B cell (primary cell): ENCODE measurements at places on chromosomes 5 and 9.

- H3K36me3 ChIP-seq = no peaks in the 10 kb centered on the region
- H3K4me1 ChIP-seq = no peaks in the 10 kb centered on the region
- no peak overlapping the region for H3K4me3 ChIP-seq
Measured at GRCh38 chr9:98529841-98530240, 178.9 kb downstream of the GABBR2 start.

GRCh38 chr9:15889555-15889954, 336.7 kb downstream of the CCDC171 start:
- no peak overlapping the region for H3K27ac ChIP-seq
- H3K27me3 ChIP-seq = no peaks in the 10 kb centered on the region
- no peak for DNase-seq
- no peaks in the 10 kb centered on the region for H3K36me3 ChIP-seq
- H3K4me1 ChIP-seq = no peaks in the 10 kb centered on the region
- no peak overlapping the region for H3K4me3 ChIP-seq

DNA sequence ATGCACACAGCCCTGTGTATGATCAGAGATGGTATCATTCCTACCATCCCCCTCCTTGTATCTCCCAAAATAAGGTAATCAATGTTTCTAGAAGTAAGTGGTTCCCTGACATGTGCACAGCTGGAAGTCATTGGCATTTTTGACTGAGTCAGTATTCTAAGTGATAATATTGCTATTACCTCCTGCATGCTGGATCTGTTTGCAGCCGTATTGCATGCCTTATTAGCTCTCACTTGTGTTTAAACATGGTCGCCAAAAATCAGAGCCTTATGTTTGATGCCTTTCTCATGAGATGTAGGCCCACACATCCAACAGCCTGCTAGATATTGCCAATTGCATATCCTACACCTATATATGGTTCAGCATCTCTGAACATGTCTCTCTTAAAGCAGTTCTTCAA, 254.3 kb downstream of the CDH12 start:
- no peak for DNase-seq
- H3K36me3 ChIP-seq = no peaks in the 10 kb centered on the region
- H3K27me3 ChIP-seq = no peaks in the 10 kb centered on the region
- H3K4me1 ChIP-seq = no peaks in the 10 kb centered on the region
- H3K4me3 ChIP-seq = no peak overlapping the region

GRCh38 chr9:89446261-89446960, 51.5 kb downstream of the SEMA4D start:
- no peak overlapping the region for H3K27ac ChIP-seq
- no peaks in the 10 kb centered on the region for H3K27me3 ChIP-seq
- DNase-seq = no peak
- H3K4me3 ChIP-seq = no peak overlapping the region
- H3K4me1 ChIP-seq = peaks cover 38% of the 10 kb centered on the region
- H3K36me3 ChIP-seq = peaks cover 23% of the 10 kb centered on the region

GRCh38 chr5:128144491-128144890, 60.9 kb downstream of the SLC12A2 start:
- H3K4me3 ChIP-seq = no peak overlapping the region
- DNase-seq = no peak
- no peaks in the 10 kb centered on the region for H3K27me3 ChIP-seq
- H3K27ac ChIP-seq = no peak overlapping the region
- H3K4me1 ChIP-seq = no peaks in the 10 kb centered on the region
- peaks cover 5% of the 10 kb centered on the region for H3K36me3 ChIP-seq

- H3K27ac ChIP-seq = no peak overlapping the region
- H3K27me3 ChIP-seq = no peaks in the 10 kb centered on the region
- H3K4me1 ChIP-seq = peaks cover 15% of the 10 kb centered on the region
- H3K4me3 ChIP-seq = no peak overlapping the region
- DNase-seq = no peak
Measured at GRCh38 chr5:177605078-177605477, 5.1 kb downstream of the B4GALT7 start.

- no peak overlapping the region for H3K27ac ChIP-seq
- no peaks in the 10 kb centered on the region for H3K36me3 ChIP-seq
- H3K27me3 ChIP-seq = no peaks in the 10 kb centered on the region
- DNase-seq = no peak
- no peak overlapping the region for H3K4me3 ChIP-seq
Measured at GRCh38 chr9:68455451-68455850, 85.2 kb downstream of the TMEM252 start.

DNA sequence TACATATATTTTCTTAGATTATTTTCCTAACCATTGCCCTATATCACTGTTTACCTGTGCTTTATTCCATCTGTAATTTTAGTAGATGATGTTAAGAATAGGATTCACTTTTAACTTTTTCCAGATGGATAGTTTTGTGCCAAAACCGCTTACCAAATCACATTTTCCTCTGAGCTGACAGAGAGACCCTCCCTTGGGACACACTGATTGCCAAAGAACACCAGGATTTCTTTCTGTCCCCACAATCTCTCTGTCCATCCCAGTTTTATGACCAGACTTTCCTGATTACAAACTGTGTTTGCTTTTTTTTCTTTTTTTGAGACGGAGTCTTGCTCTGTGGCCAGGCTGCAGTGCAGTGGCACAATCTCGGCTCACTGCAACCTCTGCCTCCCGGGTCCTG, 81.3 kb upstream of the SPATA31C2 start:
- H3K4me3 ChIP-seq = no peak overlapping the region
- no peaks in the 10 kb centered on the region for H3K4me1 ChIP-seq
- H3K36me3 ChIP-seq = no peaks in the 10 kb centered on the region
- no peak for DNase-seq

GRCh38 chr5:157266286-157267007, 524 bp downstream of the CYFIP2 start:
- H3K27ac ChIP-seq = peak overlapping the region; percentile 99
- H3K27me3 ChIP-seq = no peaks in the 10 kb centered on the region
- H3K4me3 ChIP-seq = peak overlapping the region; percentile 85
- peaks cover 5% of the 10 kb centered on the region for H3K36me3 ChIP-seq

GRCh38 chr9:114279693-114280092, 43.2 kb upstream of the ORM1 start:
- no peak for DNase-seq
- no peak overlapping the region for H3K4me3 ChIP-seq
- H3K27me3 ChIP-seq = no peaks in the 10 kb centered on the region
- H3K27ac ChIP-seq = no peak overlapping the region
- H3K4me1 ChIP-seq = no peaks in the 10 kb centered on the region
- H3K36me3 ChIP-seq = no peaks in the 10 kb centered on the region

GRCh38 chr5:146441896-146442295, 5.2 kb upstream of the TCERG1 start:
- no peak overlapping the region for H3K4me3 ChIP-seq
- DNase-seq = no peak
- no peak overlapping the region for H3K27ac ChIP-seq
- H3K36me3 ChIP-seq = no peaks in the 10 kb centered on the region
- no peaks in the 10 kb centered on the region for H3K27me3 ChIP-seq

- no peaks in the 10 kb centered on the region for H3K4me1 ChIP-seq
- DNase-seq = no peak
- no peak overlapping the region for H3K4me3 ChIP-seq
Measured at GRCh38 chr5:7245121-7245651, 150.8 kb upstream of the ADCY2 start.

DNA sequence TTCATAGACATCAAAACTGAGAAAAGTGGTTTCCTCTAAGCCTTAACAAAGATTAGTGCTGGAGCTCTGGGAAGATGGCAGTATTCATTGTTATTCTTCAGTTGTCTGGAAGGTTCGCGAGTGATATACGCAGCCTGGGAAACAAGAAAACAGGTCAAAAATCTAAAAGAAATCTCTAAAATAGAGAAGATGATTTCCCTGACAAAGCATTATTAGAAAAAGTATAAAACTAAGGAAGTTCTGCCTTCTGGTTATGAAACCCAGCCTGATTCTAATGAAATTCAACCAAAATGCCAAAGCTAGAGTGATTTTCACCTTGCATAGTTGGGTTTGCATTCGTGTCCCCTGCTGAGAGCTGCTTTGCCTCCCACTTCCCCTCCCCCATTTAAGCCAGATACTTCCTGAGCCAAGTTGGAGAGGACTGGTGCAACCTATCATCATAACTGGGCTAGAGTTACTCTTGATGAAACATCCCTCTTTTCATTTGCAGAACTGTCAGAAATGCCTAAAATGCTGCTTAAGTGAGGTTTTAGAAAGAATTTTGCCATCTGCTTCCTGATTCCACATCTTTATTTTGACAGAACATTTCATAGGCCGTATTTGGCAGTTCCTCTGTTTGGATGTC, 48.4 kb downstream of the NDFIP1 start:
- no peak overlapping the region for H3K27ac ChIP-seq
- H3K27me3 ChIP-seq = no peaks in the 10 kb centered on the region
- no peaks in the 10 kb centered on the region for H3K4me1 ChIP-seq
- DNase-seq = no peak
- H3K36me3 ChIP-seq = no peaks in the 10 kb centered on the region
- no peak overlapping the region for H3K4me3 ChIP-seq

- no peaks in the 10 kb centered on the region for H3K27me3 ChIP-seq
- H3K36me3 ChIP-seq = peaks cover 7% of the 10 kb centered on the region
- DNase-seq = no peak
- H3K4me1 ChIP-seq = no peaks in the 10 kb centered on the region
- no peak overlapping the region for H3K4me3 ChIP-seq
Measured at GRCh38 chr9:110241260-110241857, 14.9 kb downstream of the TXN start.

GRCh38 chr9:68941780-68942459, 72.0 kb downstream of the PRKACG start:
- H3K27ac ChIP-seq = no peak overlapping the region
- H3K36me3 ChIP-seq = no peaks in the 10 kb centered on the region
- DNase-seq = no peak

DNA sequence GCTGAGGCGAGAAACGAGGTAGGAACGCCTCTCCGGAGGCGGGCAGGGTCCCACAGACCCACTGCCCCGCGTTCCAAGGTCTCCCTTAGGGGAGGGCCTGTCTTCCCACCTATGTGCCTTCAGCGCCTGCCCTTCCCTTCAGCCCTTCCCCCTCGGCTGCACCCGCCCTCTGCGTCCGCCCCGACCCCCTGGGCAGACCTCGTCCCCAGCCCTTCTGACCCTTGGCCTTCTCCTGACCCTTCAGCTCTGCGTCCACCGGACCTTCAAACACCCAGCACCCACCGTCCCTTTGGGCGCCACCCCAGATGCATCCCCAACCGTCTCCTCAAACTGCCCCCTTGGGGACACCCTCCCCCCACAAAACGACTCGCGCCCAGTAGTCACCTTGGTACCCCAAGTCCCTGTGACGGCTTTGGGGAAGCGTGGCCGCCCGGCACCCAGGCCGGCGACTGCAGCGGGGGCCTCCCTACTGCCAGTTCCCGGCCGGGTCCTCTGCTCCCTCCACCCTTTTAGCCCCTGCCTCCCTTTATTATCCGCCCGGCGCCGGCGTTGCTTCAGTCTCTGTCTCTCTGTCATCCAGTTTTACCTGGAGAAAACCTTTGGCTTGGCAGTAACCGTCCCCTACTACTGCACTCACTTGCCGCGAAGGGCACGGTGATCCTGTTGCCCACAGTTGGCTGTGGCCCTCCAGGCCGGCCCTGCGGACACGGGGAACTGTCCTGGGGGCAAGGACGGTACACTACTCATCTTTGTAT, 421 bp downstream of the RUSC2 start:
- H3K4me1 ChIP-seq = peaks cover 14% of the 10 kb centered on the region
- no peak overlapping the region for H3K27ac ChIP-seq
- H3K4me3 ChIP-seq = peak overlapping the region; percentile 38
- no peak for DNase-seq
- H3K27me3 ChIP-seq = no peaks in the 10 kb centered on the region
- no peaks in the 10 kb centered on the region for H3K36me3 ChIP-seq

GRCh38 chr9:6052293-6052919, 37.0 kb upstream of the RANBP6 start:
- H3K27ac ChIP-seq = no peak overlapping the region
- no peaks in the 10 kb centered on the region for H3K27me3 ChIP-seq
- no peaks in the 10 kb centered on the region for H3K36me3 ChIP-seq
- DNase-seq = no peak
- H3K4me3 ChIP-seq = no peak overlapping the region

DNA sequence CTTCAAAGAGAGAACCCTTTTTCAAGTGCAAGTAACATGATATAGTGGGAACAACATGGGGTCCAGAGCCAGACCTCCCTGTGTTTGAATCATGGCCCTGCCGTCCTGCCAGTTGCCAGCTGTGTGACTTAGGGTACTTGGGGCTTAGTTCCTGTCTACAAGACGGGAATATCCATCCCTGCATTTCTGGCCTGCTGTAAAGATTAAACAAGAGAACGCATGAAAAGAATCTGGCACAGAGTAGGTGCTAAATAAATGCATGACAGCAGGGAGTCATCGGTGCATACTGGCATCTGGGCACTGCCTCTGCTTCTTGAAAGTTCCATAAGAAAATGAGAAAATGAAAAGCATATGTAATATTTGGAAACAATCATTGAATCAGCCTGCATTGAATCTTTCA, 77.8 kb upstream of the PRRC1 start:
- no peak for DNase-seq
- H3K36me3 ChIP-seq = no peaks in the 10 kb centered on the region

GRCh38 chr9:22363421-22363887, 83.2 kb upstream of the DMRTA1 start:
- no peak overlapping the region for H3K4me3 ChIP-seq
- H3K27ac ChIP-seq = no peak overlapping the region
- H3K4me1 ChIP-seq = no peaks in the 10 kb centered on the region

DNA sequence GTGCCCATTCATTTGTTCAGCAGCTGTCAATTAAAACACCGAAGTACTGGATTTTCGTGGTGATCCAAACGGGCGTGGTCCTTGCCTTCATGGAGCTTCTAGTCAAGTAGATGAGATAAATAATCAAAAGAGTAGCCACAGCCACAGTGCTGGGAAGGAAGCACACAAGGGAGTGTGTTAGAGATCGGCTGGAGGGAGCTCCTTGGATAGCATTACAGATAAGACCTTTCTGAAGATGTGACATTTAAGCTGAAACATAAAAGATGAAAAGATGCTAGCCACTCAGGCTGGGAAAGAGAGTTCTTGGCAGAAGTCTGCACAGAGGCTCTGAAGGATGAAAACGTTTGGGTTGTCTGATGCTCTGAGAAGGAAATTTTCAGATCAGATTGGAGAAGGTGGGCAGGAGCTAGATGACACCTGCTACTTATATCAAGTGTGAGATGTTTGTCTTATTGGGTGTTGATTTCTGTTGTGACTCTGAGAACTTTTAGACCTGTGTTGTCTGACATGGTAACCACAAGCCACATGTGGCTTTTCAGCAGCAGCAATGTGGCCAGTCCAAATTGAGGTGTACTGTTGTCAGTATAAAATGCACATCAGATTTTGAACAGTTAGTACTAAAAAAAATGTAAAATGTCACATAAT, 123.9 kb downstream of the TLE4 start:
- H3K27ac ChIP-seq = no peak overlapping the region
- no peaks in the 10 kb centered on the region for H3K27me3 ChIP-seq
- H3K4me1 ChIP-seq = no peaks in the 10 kb centered on the region
- no peak overlapping the region for H3K4me3 ChIP-seq

- no peaks in the 10 kb centered on the region for H3K27me3 ChIP-seq
- H3K4me1 ChIP-seq = peaks cover 11% of the 10 kb centered on the region
- H3K4me3 ChIP-seq = no peak overlapping the region
- H3K27ac ChIP-seq = no peak overlapping the region
- DNase-seq = no peak
Measured at GRCh38 chr5:76341651-76342334, 61.3 kb upstream of the IQGAP2 start.
